ENCODE measurements at places on chromosomes 13 and 19.

DNA sequence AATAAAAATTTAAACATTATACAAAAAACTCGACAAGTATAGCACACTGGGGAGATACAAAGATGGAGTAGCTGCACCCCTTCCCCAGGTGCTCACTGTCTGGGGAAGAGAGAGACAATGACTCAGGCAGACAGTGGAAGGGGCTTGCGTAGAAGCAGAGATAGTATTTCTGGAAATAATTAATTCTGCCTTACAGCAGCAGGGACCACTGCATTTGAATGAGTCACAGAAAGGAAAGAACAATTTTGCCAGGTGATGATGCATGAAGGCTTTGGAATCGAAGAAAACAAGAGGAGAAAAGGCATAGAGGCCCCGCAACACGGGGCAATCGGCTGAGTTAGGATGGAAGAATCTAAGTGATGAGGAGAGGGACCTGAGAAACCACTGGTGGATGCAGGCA, 447.4 kb downstream of the EFNB2 start:
- no peak for DNase-seq

DNA sequence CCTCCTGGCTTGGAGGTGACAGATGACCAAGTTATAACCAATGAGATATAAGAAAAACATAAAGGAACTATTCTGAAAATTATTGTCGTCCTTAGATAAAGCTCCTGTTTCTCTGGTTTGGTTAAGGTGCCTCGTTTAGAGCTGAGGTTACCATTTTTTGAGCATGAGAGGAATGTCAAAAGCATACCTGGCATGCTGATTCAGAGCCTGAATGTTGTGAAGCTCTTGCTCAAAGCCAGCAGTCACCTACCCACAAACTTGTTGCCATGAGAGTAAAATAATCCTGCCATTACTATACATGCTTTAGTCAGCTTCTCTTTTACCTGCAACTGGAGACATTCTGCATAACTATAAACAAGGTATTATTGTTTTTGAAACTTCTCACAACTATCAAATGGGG, 1116.2 kb downstream of the DIAPH3 start:
- no peak for DNase-seq

- DNase-seq = no peak
Measured at GRCh38 chr19:44627631-44628030, 14.3 kb downstream of the IGSF23 start.

DNA sequence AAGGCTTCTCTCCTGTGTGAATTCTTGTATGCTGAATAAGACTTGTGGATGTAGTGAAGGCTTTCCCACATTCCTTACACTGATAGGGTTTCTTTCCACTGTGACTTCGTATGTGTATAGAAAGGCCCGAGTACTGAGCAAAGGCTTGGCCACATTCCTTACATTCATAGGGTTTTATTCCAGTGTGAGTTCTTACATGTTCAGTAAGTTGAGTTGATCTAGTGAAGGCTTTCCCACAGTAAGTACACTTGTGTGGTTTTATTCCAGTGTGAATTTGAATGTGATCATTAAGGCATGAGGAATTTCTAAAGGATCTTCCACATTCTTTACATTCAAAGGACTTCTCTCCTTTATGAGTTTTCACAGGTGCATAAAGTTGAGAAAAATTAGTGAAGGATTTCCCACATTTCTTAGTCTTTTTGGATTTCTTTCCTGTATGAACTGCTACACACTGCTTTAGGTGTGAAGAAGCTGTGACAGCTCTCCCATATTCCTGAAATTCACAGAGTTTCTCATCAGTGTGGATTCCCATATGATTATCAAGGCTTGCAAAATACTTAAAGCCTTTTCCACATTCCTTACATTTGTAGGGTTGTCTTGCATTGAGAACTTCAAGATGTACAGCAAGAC, 10.4 kb downstream of the ZNF561 start:
- no peak for DNase-seq

GRCh38 chr13:110576070-110576394, 14.5 kb upstream of the RAB20 start:
- no peak for DNase-seq

DNA sequence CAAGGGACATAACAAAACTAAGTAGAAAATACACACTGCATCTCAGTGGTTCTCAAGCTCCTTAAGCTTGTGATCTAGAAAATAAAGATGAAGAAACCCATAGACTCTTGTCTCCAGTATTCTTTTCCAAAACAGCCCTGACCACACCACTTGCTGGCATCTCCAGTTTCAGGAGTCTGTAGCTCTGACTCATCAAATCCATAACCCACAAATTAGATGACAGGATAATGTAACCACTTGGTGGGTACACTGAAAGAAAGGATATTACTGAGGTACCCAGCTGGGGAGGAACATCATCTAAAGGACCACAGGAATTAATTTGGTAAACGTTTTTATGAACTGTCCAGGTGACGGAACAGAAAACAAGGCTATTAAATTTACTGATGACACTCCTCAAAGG, 214.7 kb downstream of the VWA8 start:
- DNase-seq = peak; percentile 16

DNA sequence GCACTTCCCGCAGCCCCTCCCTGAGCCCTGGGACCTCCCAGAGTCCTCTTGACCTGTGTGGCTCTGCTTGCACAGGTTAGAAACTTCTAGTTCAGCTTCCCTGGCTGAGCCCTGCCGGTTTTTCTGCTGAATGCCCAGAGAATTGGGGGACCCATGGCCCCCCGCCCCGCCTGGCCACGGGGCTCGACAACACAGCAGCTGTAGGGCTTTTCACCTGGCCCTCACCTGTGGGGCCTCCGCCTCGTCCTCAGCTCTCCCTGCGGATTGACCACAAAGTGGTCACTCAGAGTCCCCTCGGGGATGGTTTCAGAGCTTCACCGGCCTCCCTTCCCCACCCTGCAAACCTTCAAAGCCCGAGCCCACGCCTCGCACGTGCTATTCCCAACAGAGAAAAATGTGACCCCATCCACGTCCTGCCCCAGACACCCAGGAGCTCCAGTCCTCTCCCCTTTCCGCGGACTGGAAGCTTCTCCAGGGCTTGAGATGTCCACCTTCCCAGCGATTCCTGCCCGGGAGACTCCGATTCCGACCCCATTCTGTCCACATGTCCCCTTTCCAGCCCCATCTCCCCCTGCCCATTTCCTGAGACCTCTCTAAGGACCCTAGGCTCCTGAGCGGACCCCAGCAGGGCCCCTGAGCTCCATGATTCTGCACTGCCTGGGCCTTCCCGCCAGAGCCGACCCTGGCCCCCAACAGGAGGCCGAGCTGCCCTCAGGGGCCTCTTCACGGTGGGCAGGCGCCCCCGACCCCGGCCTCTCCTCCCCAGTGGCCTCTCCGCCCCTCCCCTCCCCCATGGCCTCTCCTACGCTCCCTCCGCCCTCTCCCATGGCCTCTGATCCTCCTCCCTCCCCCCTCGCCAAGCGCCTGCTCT, 41.9 kb downstream of the ANKRD10 start:
- no peak for DNase-seq

- DNase-seq = no peak
Measured at GRCh38 chr13:39025433-39025839, 12.5 kb downstream of the PROSER1 start.

DNA sequence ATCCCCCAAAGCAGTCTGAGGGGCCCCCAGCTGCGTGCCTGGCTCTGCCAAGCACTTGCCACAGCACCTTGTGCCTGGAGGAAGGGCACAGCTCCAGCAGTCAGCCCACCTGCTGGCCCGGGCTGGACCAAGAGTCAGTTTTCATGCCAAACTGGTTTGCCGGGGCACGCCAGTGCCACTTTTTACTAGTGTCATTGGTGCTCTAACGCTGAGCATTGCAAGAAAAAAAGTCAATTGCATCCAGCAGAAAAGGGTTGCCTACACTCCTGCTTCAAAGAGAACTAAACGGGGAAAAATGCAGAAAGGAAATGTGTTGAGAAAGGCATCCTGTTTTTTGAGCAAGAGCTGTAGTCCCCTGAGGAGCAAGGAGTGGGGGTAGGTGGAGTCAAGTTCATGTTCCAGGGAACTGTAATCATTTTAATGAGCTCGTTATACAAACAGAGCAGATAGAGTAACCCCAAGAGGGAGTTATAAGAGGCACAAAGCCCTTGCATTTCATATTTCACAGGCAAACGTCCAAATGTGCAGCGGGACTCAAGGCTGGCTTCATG, 68.4 kb downstream of the F2RL3 start:
- DNase-seq = no peak

- DNase-seq = peak; percentile 23
Measured at GRCh38 chr13:109778102-109778542, 8.3 kb downstream of the IRS2 start.

- no peak for DNase-seq
Measured at GRCh38 chr19:50005428-50005827, 19.7 kb downstream of the VRK3 start.

DNA sequence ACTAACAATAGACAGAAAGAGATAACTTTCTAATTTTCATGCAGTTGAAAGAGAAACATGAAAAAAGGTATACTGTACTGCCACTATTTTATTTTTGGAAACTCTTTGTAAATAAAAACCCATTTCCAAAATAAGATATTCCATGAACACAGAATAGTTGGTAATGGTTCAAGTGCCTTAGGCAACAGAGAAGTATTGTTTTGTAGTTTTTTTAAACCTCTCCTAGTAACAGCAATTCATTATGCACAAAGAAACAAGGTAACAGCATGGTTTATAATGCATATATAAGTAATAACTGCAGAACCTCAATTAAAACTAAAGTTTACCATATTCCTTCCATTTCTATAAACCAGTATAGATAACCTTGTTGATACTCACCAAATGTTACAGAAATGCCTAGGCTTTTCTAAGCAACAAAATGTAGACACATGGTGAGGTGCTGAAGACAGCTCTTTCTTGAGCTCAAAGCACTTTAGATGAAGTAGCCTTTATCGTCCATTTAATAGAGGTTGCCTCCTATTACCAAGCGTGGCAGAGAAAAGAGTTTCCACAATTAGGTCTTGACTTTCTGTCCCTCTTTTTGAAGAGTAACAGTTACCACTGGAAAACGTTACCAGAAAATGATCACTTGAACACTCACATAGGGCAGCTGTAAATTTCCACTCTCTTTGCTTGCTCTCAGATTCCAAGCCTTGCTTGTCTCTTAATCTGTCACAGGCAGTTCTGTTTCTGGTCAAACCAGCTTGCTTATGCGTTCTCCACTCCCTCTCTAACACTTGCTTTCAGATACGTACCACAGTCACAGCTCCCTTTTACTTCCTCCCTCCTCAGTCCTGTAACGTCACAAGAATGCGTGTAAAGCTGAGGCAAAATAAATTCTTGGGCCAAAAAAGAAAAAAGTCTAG, 42.9 kb downstream of the CAB39L start:
- DNase-seq = no peak

DNA sequence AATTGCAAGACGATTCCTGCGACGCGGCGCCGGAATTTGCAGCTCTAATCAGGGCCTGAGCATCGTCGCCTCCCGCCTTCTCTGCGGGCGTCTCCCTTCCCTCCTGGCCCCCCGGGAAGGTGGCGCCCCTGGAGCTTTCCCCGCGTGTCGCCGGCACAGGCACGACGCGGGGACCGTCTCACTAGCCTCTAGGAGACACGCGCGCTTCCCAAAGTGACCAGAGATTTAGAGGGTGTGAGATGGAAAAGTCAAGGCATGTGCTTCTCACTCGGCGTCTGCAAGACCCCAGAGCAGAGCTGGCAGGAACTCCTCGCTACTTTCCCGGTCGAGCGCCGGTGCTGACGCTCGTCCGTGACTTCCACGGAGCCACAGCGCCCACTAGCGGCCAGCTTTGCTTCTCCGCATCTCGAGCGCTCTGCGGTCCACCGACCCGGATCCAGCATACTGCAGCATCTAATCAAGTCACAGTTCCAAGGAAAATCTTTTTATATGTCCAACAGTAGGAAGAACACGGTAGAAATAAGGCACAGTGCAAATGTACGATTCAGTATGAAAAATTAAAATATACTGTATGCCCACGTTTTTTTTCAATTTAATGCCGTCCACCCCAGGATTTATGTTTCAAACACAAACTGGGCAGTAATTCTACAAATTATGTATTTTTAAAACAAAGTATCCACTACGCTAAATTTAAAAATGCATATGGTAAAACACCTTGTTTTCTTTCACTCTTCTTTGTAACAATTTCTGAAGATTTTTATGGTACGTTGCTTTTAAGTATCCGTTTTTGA, 977 bp upstream of the EFNB2 start:
- DNase-seq = peak; percentile 87

GRCh38 chr19:3367628-3368440, 1.5 kb downstream of the NFIC start:
- no peak for DNase-seq

GRCh38 chr13:41960211-41960636, 685 bp downstream of the VWA8 start:
- DNase-seq = peak; percentile 75

GRCh38 chr19:6109947-6110346, 353 bp downstream of the RFX2 start:
- no peak for DNase-seq

DNA sequence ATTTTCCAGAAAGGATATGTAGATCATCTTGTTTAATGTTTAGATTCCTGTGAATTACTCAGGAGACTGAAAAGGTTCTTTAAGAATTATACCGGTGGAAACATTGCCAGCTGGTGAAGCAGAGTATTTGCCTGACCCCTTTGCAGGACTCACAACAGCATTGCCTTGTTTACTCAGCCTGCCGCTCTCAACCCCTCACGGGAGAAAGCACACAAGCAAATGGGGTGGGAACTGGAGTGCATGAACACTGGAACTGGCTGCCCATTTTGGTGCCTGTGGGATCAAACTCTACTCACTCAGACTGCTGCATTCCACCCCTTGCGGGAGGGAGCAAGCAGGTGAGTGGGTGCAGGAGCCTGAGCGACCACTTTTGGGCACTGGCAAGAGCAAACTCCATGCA, 804.7 kb upstream of the SLITRK1 start:
- DNase-seq = no peak

GRCh38 chr13:33205804-33206221, 79.7 kb downstream of the STARD13 start:
- DNase-seq = no peak

DNA sequence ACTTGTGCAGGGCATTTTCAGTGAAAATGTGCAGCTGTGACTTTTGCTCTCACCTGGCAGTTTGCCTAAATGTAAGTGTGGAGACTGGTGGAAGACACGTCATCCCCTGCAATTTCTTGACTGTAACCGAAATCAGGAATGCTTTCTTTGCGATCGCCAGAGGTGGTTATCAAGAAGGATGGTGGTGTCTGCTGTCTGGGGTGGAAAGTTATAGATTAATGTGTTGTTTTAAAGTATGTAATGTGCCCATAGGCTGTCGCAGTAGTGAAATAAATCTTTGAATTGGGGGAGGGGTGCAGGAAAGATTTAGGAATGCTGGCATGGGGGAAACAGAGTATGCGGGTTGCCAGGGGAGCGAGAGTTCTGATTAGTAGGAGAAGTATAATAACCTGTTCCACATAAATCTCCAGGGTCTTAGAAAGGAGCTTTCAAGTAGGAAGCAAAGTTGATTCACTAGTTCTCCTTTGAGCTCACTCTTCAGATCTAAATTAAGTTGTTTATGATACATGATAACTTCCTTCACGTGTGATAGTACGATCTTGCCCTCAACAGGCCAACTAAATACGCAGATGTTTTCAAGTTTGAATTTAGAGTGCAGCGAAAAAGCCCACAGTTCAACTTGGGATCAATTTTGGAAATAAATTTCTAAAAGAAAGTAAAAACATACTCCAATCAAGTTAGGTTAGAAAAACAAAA, 1520.0 kb upstream of the SLC10A2 start:
- no peak for DNase-seq

- DNase-seq = no peak
Measured at GRCh38 chr19:17001603-17002183, 24.9 kb downstream of the CPAMD8 start.

All from RKO (cell line).